ENCODE measurements at places on chromosomes 2 and 18.

DNA sequence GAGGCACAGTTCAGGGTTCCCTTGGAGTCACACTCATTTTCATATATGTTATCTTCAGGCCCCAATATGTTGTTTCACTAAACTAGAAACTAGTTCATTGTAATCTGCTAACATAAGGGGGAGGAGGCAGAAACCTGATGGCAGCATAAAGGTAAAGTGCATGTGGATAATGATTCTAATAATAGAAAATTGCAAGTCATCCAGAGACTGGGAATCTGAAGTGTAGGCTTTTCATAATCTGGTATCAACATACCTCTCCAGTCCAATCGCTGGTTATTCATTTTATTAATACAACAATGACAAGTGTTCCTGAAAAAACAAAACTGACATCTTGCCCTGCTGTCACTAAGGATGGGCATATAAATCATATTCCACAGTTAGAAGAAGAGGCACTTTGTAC is 326.3 kb upstream of the ZNF804A start:
- DNase-seq, result no peak

GRCh38 chr2:12416600-12416999 is 300.1 kb upstream of the TRIB2 start:
- DNase-seq, result no peak

DNA sequence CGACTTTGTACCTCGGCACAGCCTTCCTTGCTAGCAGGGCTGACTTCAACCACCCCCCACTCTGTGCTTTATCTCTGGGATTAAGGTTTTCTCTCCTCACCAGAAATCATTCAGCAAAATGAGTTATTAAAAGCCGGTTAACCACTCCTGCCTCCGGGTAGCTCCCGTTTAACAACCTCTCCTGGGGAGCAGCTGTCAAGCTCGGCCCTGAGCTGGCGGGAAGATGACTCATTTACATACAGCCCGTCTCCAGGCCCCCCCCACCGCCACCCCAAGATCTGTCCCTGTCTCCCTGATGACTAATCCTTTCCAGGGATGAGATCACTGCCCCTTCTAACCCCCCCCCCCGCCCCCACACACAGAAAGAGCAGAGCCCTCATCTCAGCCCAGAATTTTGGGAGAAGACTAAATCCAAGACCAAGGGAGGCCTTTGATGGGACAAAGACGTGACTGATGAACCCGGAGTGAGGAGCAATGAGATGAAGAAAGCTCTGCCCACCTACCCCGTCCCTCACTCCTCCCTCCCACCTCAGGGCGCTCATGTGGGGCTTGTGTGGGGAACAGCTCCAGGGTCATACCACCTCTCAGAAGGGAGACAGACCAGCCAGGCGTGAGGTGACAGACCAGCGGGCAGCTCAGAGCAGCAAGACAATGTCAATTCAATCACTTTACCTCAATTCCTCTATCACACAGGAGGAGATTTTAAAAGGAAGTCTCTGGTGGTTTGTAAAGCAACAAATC is 131.4 kb downstream of the MSH2 start:
- no peak for DNase-seq

DNA sequence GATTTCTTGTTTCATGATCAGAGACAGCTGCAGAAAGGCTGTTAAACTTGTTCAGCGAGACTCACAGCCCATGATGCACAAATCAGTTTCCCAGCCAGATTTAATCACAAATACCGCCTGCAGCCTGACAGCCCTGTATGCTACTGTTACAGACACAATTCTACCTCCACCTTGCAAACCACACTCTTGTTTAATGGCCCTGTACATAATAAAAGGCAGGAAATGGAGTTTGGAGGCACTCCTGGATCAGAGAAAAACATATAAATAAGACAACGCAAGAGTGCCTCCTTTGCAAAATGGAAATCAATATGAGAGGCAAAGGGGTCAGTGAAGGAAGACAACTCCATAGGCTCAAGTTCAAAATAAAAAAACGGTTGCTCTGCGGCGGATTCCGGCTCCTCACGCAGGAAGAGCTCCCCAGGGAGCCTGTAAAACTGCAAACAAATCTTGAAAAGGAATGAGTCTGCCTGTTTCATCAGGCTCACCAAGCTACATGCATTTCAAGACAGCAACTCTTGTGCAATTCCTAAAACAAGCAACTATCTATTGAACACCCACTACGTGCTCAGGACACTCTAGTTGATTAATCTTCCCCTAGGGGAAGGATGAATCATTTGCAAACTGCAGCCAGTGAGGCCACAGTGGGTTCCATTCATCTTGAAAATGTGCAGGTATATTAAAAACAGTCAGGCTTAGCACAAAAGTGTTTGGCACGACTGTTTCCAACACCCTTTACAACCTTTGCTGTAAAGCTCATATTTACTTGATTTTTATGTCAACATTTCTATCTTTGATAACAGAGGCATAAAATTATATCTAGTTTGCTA is 37.5 kb downstream of the TBC1D8 start:
- no peak for DNase-seq

GRCh38 chr18:30622104-30622503 is 420.4 kb downstream of the DSC3 start:
- DNase-seq, result no peak

DNA sequence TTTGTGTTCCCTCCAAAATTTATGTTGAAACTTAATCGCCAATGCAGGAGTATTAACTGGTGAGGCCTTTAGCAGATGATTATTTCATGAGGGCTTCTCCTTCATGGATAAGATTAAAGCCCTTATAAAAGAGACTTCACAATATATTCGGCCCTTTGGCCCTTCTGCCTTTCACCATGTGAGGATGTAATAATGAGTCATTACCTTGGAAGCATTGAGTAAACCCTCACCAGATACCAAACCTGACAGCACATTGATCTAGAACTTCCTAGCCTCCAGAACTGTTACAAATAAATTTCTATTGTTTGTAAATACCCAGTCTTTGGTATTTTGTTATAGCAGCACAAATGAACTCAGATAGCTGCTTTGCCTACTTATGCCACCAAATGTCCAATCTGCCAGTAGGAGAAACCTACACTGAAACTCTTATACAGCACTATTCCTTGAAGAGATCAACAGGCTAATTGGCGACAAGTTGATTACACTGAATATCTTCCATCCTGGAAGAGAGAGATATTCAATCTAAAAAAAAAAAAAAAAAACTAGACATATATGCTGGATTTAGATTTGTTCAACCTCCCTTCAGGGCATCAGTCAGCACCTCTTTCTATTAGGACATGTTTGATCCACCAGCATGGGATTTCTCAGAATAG is 125.9 kb upstream of the COL5A2 start:
- no peak for DNase-seq

GRCh38 chr2:1450915-1451314 is 37.7 kb downstream of the TPO start:
- no peak for DNase-seq

- DNase-seq, result no peak
These were observed 191.3 kb downstream of the MYO3B start for GRCh38 chr2:170369228-170369627.

DNA sequence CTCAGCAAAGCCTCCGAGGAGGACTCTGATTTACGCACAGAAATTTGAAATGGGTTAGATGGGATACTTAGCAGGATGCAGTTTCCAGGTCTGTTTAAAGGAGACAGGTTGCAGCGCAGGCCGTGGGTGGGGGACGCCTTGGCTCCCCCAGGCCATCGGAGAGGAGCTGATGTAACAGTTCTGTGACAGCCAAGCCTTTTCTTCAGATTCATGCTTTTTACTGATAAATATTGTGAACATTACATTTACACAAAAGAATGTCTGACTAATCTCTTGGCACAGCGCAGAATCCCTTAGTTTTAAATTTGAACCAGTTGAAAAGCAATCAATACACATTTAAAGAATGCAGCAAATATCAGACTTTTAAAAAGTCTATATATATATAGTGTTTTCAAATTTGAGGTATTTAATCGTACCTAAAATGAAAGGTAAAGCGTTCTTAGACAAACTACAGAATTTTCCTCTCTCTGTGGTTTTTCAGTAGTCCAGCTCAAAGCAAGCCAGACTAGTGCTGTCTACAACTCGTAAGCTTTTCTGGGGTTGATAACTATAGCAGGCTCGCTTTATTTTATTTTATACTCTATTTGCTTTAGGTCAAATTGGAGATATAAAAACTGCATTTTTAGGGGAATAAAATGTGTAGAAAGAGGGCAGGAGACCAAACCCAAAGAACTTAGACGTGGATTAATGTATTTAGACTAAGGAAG is 221.9 kb downstream of the PIEZO2 start:
- no peak for DNase-seq

GRCh38 chr18:42509750-42510415 is 554.8 kb downstream of the PIK3C3 start:
- no peak for DNase-seq

GRCh38 chr2:84459944-84460429 is 907 bp upstream of the SUCLG1 start:
- DNase-seq, result no peak

GRCh38 chr2:219041252-219041651 is at the start of gene CFAP65:
CFAP65 (minus strand) TSS chr2:219041516; CDS start chr2:219039048, 2,468 bp downstream.
- no peak for DNase-seq

DNA sequence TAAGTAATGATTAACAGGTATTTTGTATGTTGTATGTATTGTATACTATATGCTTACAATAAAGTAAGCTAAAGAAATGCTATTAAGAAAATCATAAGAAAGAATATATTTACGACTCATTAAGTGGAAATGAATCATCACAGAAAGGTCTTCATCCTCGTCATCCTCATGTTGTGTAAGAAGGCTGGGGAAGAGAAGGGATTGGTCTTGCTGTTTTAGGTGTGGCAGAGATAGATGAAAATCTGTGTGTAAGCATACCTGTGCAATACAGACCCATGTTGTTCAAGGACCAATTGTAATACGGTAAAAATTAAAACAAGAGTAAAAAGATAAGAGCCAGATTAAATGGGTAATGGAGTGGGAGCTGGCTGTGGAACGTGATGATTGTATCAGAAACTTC is 16.6 kb downstream of the SLC35F5 start:
- no peak for DNase-seq

GRCh38 chr18:68564961-68565360 is 149.9 kb downstream of the TMX3 start:
- DNase-seq, result no peak

- DNase-seq, result no peak
These were observed 428.7 kb upstream of the TNP1 start for GRCh38 chr2:217288472-217289063.

DNA sequence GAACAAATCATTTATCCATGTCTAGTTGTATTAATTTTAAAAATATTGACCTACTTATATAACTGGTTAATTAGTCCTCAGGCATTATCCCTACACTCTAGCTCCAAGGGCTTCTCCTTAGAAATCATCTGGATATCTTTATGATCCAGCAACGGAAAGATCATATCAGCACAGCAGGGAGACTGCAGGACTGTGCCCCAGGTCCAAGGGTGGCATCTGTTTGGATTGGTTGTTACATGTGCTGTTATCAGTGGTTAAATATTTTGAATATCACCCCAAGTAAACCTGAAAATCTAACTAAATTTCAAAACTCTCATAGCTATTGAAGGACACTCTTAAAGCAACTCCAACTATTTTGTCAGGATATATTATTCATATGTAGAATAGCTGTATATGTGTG is 556.2 kb upstream of the ZEB2 start:
- no peak for DNase-seq

GRCh38 chr2:67268797-67269196 is 128.3 kb upstream of the ETAA1 start:
- no peak for DNase-seq

GRCh38 chr2:102880731-102881130 is 118.9 kb downstream of the TMEM182 start:
- no peak for DNase-seq

DNA sequence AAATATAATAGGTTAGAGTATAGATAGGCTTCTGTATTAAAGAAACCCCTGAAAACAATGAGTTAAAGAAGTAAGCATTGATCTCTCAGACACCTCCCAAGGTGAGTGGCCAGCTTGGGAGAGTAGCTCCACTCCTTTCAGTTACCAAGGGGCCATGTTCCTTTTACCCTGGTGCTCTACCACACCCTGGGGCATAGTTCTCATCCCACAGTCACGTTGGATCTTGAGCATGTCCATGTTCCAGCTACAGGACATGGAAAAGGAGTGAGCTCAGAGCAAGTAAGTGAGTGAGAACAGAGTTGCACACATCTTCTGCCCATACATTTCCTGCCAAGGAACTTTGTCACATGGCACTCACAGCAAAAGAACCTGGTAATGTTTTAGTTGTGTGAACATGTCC is 325.9 kb upstream of the SLC39A10 start:
- DNase-seq, result no peak

- no peak for DNase-seq
These were observed 50.0 kb downstream of the RBBP8 start for GRCh38 chr18:22983175-22983574.

DNA sequence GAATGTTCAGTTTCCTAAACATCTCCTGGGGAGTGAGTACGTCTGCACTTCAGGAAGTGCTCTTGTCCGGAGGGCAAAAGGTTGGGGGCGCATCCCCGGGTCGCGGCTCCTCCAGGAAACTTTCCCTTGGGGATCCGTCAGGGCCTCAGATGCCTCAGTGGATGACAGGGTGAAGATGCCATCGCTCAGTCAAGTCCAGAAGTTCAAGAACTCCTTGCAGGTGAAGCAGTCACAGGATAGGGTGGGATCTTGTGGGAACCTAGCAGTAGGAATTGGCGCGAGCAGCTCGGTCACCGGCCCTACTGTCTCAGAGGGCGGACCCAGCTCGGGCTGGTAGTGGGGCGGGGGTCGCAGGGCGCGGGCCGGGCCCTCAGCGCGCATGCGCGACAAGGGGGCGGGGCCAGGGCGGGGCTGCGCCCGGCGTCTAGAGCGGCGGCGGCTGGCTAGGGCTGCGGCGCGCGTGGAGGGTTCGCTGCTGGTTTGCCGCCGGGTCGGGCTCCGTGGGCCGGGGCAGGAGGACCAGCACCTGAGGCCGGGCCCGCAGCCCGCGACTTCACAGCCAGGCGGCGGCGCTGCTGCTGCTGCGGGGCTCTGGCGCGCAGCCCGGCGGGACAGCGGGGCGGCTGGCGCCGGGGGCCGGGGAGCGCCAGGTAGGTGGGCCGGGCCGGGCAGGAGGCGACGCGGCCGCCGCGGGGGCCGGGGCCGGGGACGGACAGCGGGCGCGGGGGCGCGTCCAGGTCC is at the start of gene INPP4A:
INPP4A (plus strand) TSS at position 423 of the 741 bp plus-strand sequence. CDS start 75,191 bp downstream, outside the sequence.
- DNase-seq, result no peak

DNA sequence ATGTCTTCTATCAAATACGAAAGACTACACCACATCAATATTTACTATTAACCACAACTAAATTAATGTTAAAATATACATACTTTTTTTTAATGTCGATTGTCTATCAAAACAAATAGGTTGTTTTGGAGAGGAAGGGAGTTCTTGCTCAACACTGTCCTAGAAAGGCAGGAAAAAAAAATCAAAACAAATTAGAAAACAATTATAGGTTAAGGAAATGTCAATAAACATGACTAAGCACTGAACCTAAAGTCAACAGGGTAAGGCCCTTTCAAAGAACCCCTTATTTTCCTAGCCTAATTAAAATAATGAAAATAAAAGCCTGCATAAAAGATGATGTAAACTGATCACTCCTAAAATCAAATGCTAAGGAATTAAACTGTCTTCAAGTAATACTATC is 2.8 kb downstream of the CEP76 start:
- no peak for DNase-seq
